ENCODE measurements at places on chromosomes 1 and 21.

- no peak for DNase-seq
These were observed 351.5 kb downstream of the PLPP3 start for GRCh38 chr1:56227886-56228285.

DNA sequence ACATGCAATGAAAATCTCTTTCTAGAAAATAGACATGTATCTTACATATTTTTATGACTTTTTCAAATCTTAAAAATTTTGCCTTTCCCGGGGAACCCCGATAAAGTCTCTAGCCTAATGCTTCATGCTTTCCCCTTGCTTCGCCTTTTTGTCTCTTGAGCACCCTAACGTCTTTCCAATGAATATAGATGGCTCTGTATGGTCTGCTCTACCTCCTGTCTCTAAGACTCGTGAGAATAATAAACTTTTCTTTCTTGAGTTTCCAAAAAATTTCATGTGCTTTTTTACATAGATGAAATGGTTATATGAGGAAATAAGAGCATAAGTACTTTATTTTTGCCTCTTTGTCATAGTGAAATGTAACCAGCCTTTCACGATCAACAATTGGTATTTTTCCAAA is 202.6 kb downstream of the PDE4B start:
- no peak for DNase-seq

DNA sequence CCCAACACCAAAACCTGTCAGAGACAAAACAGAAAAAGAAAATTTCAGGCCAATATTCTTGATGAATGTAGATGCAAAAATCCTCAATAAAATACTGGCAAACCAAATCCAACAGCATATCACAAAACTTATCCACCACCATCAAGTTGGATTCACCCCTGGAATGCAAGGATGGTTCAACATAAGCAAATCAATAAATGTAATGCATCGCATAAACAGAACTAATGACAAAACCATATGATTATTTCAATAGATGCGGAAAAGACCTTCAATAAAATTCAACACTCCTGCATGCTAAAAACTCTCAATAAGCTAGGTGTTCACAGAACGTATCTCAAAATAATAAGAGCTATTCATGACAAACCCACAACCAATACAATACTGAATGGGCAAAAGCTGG is 3.8 kb upstream of the OR2L5 start:
- DNase-seq, result no peak

GRCh38 chr1:165644064-165644735 is 13.2 kb downstream of the MGST3 start:
- no peak for DNase-seq

- DNase-seq, result no peak
These were observed 250.4 kb downstream of the RHOU start for GRCh38 chr1:228985661-228986060.

GRCh38 chr1:109762039-109762585 is 1.6 kb downstream of the EPS8L3 start:
- no peak for DNase-seq

DNA sequence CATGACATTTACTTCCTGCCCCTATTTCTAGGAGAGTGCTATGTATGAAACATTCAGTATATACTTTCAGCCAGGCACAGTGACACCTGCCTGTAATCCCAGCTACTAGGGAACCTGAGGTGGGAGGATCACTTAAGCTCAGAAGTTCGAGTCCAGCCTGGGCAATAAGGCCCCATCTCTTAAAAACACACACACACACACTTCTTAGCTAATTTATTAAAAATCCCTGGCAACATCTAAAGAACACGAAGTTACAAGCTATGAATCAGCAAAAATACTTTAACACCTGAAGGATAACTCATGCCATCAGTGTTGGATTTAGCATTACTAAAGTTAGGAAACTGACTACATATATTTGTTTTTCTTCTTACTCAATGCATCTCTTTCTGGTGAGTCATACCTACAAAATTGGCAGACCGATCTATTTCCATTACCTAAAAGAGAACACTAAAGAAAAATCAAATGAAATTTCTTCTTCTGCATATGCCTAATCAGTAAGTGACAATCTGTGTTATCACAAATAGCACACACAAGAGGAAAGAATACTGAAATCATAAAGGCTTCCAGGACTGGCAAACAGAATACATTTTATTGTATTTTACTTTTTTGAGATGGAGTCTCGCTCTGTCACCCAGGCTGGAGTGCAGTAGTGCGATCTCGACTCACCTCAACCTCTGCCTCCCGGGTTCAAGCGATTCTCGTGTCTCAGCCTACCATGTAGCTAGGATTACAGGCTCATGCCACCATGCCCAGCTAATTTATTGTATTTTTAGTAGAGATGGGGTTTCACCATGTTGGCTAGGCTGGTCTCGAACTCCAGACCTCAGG is 41.4 kb downstream of the RNF115 start:
- DNase-seq, result no peak

DNA sequence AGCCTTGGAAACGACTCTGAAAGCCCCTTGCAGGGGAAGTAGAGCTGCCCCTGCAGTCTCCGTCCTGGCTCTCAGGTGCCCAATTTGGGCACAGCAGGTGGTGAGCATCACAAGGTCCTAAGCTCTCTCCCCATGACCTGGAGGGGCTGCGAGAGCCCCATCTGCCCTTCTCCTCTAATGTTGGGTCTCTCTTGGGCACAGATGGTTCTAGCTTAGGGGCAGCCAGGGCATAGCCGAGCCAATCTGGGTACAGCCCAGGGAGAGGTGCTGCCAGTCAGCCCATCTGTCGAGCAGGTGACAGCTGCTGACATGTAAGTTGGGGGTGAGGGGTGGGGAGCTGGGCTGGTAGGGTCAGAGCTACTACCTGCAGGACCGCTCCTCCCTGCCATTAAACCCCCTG is 50.7 kb downstream of the SYT2 start:
- DNase-seq, result no peak

DNA sequence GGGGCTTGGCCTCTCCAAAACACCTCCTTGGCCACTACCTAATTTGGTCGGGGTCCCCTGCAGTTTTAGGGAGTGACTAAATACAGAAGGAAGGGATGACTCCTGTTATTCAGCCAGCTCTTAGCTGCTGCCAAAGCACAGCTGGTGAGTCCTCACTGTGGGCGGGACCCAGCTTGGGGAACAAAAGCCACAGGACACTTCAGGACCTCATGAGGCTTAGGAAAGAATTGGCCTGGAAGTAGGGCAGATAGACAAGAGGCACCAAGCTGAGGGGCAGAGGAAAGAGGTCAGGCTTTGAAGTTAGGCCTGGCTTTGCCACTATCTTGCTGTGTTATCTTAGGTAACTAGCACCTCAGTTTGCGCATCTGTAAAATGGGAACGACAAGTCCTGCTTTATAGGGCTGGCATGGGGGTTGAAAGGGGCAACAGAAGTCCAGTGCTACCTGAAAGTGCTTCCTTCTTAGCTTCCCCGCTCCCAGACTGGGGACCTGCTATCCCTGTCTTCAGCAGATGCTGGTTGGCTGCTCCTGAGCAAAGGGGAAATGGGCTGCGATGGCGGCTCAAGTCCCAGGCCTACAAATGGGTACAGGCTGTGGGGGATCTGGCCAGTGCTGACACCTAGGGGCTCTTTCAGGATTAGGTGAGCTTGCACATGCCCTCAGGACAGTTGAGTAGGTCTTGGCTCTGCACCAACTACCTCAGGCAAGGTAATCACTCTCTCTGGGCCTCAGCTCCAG is 15.7 kb downstream of the IFI6 start:
- peak; percentile 94 for DNase-seq

DNA sequence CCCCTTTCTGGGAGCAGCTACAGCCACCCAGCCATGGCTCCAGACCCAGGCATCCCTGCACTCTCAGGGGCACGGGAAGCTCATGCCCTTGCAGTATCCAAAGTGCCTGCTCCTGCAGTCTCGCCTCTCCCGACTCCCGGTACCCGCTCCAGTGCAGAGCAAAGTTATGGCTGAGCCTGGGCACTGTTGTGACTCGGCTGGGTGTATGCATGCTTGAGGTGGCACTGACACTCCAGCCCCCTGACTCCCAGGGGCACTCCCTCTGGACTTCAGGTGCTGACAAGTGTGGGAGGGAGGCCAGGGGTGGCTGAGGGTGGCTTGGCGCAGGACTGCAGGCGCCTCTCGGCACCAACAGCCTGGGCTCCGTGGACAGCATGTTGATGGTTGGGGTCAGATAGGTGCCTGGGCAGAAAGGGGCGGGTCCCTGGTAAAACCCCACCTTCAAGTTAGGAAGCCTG is 580.1 kb upstream of the ADGRL2 start:
- no peak for DNase-seq

- no peak for DNase-seq
These were observed 103.6 kb upstream of the SNX7 start for GRCh38 chr1:98557895-98558294.

GRCh38 chr1:195458365-195458764 is 1149.9 kb downstream of the KCNT2 start:
- no peak for DNase-seq

DNA sequence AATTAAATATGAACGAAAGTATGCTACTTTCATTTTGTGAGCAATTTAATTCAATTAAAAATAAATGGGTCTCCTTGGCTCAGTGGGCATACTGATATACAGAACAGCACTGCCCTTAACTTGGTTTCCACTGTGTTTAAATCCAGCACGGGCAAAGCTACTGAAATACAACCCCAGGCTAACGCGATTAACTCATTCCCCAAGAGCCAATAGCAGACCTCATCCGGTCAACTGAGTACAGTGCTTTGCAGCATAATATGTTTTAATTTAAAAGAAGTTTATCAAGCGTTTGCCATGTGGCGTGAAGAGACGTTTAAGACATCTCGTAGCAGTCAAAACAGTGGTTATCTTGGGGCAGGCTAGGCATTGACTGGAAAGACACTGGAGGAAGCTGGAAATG is 118.6 kb downstream of the PROX1 start:
- DNase-seq, result no peak

- DNase-seq, result no peak
These were observed 2.5 kb downstream of the DR1 start for GRCh38 chr1:93348104-93348728.

GRCh38 chr1:203304391-203304918 is 864 bp upstream of the BTG2 start:
- DNase-seq, result peak; percentile 32

DNA sequence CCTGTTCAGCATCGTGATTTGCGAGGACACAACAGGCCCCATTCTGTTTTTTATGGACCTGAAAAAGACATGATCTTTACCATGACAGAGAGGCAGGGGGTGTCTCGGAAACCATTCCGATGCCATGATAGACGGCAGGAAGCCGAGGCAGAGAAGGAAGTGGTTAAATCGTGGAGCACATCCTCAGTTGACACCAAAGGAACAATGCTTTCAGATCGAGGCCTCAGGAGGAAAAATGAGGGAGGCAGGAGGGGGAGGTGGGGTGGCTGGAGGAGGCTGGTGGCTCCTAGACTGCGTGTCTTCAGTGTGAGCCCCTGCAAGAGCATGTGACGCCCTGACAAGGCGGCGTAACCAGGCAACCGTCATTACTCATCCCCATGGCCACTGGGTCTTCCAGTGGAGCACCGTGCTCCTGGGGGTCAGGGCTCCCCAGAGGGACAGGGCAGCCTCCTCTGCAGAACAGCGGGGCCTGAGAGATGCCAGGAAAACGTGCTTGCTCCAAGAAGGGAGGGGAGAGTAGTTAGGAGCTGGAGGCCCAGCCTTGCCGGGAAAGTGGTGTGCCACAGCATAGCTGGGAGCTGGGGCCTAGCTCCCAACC is 172.8 kb upstream of the TMEM51 start:
- no peak for DNase-seq

- peak; percentile 41 for DNase-seq
These were observed 67.7 kb upstream of the RAB4A start for GRCh38 chr1:229203030-229203751.

- no peak for DNase-seq
These were observed 486.5 kb downstream of the SIPA1L2 start for GRCh38 chr1:232143315-232143886.

DNA sequence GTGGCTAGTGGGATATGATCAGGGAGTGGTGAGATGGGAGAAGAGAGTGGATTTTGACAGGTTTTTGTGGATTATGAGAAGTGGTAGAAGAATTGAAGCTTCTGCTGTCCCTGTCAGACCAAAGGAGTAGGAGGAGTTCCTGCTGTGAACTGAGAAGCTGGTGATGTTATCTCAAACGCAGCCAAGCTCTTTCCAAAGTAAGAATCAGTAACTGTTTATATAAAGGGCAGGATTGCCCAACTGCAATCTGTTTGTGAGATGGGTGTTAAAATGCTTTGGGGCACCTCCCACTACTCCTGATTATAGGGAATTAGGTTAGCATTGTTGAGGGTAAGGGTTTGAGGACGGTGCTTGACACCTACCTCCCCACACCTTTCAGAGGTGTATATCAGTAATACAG is 60.5 kb upstream of the USP25 start:
- no peak for DNase-seq
